ENCODE measurements at places on chromosomes 5 and 9. TPM values are rescaled to one million over a fixed set of nuclear protein-coding genes. Genes with fewer than 3 reads are reported as not detected.

The CFAP77 gene
- total RNA-seq: not detected

The KIF4B gene
- total RNA-seq: not detected

GRCh38 chr5:116438979-116439554 is 135.6 kb downstream of the SEMA6A start:
- no peak for DNase-seq

- no peak for DNase-seq
Observed at GRCh38 chr5:153745778-153746395, 255.4 kb downstream of the GRIA1 start.

DNA sequence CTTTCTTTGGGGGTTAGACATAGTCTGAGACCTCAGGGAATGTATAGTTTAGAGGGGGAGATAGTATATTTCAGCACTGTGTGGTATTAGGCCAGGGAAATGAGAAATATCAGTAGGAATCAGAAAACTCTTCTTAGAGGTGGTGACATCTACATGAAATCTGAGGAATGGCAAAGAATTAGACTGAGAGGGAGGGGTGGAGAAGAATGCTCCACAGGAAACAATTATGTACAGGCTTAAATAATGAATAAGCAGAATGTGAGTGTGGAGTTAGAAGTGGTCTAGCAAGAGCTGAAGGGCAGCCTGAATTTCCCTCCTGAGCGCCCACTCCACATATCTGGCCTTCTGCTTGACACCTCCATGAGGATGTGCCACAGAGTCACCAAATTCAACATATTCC is 3.6 kb upstream of the MACIR start:
- no peak for DNase-seq

The TMC1 gene
- total RNA-seq: not detected

DNA sequence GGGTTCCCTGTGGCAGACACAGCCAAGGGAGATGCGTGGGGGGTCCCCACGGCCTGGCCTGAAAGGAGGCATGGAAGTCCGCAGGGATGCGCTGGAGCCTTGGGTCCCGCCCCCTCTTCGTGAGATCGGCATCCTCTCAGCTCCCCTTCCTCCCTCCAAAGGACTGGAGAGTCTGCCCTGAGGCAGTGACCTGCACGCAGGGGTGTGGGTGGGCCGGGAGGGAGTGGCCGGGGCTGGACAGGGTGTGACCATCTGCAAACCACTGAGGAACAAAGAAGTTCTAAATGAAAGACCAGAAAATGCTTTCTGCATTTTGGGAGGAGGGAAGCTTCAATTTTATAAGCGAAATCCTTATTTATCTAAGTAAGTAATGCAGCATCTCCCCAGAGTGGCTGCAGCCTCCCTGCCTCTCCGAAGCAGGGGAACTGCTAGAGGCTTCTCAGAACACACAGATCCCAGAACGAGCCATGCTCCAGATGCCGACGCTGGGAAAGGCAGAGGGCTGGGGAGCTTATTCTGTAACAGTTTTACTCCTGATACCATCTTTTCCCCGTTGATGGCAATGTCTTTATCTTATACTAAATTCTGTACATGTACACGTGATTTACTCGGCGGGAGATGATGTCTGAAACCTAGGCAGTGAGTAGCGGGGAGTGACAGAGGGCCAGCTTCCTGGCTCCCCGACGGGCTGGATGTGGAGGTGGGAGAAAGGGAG is 221.7 kb downstream of the FANCC start:
- DNase-seq: no peak

DNA sequence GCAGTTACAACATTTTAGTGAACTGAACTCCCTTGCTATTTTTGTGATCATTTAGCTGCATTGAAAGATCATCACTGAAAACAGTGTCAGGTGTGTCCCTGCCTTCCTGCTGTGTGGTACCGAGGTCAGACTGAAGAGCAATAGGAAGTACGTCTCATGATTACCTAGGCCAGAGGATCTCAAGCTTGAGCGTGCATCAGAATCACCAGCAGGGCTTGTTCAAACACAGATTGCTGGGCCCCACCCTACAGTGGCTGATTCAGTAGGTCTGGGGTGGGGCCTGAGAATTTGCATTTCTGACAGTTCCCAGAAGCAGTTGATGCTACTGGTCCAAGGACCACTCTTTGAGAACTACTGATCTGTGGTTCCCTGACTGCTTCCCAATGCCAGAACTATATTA is 159.6 kb downstream of the ACTL7B start:
- no peak for DNase-seq

DNA sequence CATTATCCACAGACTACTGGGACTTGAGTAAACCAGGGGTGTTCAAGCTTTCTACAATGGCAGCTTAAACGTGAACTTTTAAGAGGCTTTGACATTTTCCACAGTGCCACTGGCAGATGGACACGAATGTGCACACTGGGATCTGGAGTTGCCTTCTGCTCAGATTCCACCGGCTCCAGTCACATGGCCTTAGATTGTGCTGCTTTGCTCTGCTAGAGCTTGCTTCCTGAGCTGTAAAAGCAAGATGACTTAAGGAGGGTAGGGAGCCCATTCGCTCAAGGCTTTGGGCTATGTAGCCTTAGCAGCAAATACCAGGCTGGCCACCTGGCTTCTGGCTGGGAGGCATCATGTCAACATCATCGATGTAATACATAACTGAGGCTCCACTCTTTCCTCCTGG is 436.9 kb downstream of the MED10 start:
- DNase-seq: no peak

The AMBP gene
- 1.1 TPM for total RNA-seq

The TPPP gene
- 0.54 TPM for total RNA-seq

The OCLN gene
- total RNA-seq: 7.7 TPM

DNA sequence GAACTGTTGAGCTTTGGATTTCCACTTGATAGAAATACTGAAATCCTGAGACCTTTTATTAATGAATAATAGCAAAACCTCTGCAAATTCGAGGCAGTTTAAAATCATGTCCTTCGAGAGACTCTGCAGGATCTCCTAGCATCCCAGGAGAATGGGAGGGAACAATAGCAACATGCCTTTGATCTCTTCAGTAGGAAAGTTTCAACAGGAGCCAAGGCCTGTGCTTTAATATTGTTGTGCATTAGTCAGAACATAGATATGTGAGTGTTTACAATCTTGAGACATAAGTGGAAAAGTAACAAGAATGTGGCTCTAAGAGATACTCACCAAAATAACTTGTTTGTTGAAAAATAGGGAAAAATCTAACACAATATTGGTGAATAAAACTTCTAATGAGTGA is 83.3 kb upstream of the LHFPL2 start:
- DNase-seq: no peak

GRCh38 chr9:2489838-2490314 is 131.7 kb upstream of the VLDLR start:
- DNase-seq: no peak

DNA sequence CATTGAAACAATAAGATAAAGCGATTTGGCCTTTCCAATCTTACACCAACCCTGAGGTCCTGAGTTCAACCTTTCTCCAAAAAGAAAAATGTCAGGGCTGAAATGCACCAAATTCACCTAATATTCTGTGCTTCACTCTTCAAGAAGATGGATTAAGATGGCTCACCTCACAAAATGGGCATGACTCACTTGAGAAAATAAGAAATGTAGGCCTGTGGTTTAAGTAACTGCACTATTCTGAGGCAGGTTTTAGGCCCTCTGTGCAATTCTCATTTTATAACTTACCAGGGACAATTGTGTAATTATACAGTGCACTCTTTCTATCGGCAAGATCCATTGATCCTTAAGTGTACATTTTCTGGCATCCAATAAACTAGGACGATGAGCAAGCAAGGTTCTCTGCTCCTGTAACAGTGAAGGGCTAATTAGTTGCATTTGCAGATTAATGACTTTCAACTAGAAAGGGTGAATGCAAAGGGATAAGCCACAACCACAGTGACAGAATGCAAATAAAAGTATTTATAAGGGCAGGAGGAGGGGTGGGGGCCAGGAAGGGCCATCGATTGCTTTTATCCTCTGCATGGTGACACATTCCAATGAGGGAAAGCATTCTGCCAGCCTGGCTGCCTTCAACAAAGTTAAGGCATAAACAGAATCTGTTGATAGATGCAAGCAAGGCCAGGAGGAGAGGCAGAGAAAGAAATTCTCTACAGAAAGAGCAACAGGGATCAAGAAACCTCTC is 214.5 kb downstream of the CAAP1 start:
- DNase-seq: no peak

The FOXD4 gene
- total RNA-seq: 0.14 TPM

The SLC22A4 gene
- 4.3 TPM for total RNA-seq

The PDCD1LG2 gene
- 9.8 TPM for total RNA-seq

The WNT8A gene
- not detected for total RNA-seq

GRCh38 chr5:1737790-1738405 is 61.7 kb downstream of the MRPL36 start:
- peak; percentile 26 for DNase-seq

The FYB1 gene
- 0.02 TPM for total RNA-seq

GRCh38 chr9:98081477-98082219 is 25.1 kb downstream of the NANS start:
- DNase-seq: no peak

The TNFSF15 gene
- not detected for total RNA-seq

The THBS4 gene
- total RNA-seq: 0.17 TPM

The PCDHB16 gene
- 0.32 TPM for total RNA-seq

DNA sequence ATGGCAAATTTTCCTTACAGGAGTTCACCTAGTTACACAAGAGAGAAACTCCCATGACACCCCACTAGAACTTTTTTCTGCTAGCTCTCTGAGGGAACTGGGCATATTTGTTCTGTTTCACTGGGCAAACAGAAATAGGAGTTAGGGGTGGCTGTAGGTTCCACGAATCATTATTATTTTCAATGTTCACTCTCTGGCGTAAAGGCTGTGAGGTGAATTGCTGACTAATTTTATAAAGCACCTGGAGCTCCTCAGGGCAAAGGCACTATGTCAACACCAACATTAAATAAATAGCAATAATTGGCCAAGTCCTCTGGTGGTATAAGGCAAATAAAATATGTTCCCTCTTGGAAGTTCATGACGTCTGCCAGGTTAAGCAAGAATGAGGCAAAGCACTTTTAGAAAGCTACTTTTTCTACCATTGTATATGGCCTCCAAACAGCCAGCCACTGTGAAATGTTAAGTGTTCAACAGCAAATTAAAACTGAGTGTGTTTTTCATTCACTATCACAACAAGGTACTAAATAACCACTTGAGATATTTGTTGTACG is 344.6 kb downstream of the PDE4D start:
- DNase-seq: no peak

GRCh38 chr5:89120719-89121118 is 237.7 kb upstream of the MEF2C start:
- no peak for DNase-seq

- no peak for DNase-seq
Observed at GRCh38 chr5:85263125-85263524, 878.4 kb upstream of the EDIL3 start.

- DNase-seq: no peak
Observed at GRCh38 chr5:82287625-82288024, 9.5 kb upstream of the RPS23 start.

The MYMK gene
- total RNA-seq: not detected

DNA sequence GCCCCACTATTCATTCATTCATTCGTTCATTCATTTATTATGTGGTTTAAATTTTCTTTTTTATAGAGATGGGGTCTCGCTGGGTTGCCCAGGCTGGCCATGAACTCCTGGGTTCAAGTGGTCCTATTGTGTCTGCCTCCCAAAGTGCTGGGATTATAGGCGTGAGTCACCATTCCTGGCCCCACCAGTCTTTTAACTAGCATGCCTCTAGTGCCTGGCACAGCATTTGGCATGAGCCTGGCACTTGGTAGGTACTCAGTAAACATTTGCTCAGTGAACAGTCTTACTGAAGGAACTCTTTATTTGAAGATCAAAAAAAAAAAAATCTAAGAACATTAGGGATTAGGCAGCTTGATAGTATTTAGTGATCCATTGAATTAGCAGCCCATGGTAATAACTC is 98.1 kb downstream of the KDM4C start:
- no peak for DNase-seq

DNA sequence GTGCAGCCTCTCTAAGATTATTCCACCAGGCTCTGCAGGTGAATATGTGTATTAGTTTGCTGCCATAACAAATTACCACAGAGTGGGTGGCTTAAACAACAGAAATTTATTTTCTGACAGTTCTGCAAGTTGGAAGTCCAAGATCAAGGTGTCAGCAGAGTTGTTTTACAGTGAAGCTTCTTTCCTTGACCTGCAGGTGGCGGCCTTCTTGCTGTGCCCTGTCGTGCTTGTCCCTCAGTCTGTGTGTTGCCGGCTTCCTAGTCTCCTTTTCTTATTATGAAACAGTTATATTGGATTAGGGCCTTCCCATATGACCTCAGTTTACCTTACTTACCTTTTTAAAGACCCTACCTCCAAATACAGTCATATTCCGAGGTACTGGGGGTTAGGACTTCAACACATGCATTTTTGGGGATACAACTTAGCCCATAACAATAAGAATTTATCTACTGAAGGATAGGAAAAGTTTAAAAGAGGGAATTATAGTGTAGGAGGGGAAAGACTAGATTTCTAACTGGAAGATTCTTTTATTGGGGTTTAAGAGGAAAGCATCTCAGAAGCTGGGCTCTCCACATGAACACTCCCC is 97.4 kb downstream of the OSTF1 start:
- peak; percentile 48 for DNase-seq

DNA sequence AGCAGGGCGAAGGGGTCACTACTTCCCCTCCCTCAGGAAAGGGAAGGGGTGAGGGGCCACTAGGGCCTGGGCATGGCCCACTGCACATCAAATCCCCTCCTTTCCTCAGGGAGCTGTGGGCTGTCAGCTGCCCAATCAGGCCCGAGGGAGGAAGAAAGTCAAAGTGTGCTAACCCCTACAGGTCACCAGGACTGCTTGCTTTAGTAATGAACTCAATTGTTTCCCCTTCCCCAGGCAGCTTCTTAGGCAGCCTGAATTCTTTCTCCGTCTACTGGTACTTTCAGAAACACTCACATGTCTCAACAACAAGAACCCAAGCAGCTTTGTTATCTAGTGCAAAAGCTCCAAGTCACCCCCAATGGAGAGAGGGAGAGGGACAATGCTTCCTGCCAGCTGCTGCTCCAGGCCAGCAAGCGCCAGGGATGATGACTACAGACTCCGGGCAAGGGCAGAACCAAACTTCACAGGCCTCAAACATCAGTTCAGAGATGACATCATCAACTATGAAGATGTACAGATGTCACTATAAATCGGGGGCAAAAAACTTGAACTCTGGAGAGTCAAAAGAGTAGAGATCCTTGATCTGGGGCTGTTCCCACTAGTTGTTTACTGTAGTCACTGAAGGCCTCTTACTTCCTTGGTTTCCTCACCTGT is 100.7 kb downstream of the SLIT3 start:
- no peak for DNase-seq

The GOLGA2 gene
- 47.4 TPM for total RNA-seq

DNA sequence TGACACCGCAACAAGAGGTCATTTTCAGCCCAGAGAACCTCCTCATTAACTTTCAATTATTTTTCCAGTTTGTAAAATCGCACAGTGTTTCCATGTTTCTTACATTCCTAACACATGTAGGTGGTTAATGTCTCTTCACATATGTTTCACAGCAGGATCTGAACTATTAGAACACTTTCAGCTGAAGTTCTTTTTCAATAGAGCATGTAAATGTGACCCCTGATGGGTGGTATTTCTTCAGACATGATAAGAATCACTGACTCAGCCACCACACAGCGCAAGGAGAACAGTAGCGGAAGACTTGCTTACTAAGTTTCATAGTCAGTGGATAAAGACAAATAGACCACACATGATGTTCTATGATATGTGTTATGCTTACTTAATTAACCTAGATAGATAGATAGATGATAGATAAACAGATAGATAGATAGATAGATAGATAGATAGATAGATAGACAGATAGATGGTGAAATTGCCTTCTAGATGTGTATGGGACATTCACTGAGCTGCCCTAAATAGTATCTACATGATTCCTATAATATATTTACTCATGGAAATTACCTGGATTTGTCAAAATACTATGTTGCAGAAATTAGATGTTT is 1992.1 kb upstream of the NUDT12 start:
- DNase-seq: no peak

The HTR4 gene
- not detected for total RNA-seq

Data from NCI-H460 (cell line).